ENCODE measurements at places on chromosomes 7 and 10.

- DNase-seq = no peak
Measured at GRCh38 chr7:146683439-146683838, 566.8 kb downstream of the CNTNAP2 start.

DNA sequence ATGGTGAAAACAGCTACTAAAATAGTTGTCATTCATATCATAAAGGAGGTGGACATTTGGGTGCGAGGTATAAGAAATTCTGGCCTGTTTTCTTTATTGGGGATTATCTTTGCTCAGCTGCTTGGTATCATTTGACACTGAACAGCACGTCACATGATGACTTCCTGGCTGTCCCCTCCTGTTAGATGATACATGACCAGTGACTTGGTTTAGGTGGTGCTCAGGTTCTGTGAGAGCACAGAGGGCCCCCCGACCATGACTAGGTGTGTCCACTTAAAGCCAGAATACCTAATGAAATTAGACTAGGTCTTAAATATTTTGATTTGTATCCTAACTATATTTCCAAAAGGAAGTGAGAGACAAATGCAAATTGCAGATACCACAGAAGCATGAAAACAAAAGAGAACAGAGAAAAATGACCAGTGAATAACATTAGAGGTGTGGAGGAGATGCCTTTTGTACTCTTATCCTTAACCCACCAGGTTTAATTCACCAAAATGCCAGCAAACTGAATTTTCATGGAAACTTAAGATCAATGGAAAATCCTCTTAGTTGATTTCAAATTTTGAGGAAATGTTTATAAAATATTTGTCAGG lies 50.6 kb upstream of the GJD4 start:
- DNase-seq = no peak

DNA sequence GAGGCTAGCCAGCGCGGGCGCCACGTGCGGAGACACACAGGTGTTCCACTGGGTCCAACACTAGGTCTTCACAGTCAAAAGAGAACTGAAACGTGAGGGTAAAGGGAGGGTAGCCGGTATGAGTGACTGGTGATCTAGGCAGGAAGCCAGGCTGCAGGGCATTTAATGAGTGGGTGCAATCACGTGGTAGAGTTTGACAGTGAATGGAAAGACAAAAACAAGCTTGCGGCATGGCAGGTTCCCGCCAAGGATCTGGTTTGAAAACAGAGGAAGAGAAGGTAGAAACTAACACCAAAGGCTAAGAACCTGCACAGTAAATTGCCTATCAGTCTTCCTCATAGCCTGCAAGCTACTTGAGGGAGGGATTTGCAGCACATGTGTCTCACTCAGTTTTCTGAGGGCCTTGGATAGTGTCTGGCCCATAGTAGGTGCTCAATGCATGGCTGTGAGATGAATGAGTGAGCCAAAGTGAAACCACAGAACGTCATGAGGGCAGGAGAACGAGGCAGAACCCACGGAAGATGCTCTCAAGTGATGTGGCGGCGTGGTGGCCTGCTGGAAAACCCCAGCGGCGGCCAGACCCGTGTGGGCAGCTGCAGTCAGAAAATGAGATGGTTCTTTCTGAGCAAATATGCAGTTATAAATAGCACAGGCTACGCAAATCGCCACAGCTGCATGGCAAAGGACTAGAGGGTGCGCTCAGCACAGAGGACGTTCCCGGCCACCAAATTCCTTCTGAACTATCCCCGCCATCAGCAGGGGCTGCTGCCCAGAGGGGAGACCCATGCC lies 183.6 kb upstream of the NFE2L3 start:
- DNase-seq = no peak

DNA sequence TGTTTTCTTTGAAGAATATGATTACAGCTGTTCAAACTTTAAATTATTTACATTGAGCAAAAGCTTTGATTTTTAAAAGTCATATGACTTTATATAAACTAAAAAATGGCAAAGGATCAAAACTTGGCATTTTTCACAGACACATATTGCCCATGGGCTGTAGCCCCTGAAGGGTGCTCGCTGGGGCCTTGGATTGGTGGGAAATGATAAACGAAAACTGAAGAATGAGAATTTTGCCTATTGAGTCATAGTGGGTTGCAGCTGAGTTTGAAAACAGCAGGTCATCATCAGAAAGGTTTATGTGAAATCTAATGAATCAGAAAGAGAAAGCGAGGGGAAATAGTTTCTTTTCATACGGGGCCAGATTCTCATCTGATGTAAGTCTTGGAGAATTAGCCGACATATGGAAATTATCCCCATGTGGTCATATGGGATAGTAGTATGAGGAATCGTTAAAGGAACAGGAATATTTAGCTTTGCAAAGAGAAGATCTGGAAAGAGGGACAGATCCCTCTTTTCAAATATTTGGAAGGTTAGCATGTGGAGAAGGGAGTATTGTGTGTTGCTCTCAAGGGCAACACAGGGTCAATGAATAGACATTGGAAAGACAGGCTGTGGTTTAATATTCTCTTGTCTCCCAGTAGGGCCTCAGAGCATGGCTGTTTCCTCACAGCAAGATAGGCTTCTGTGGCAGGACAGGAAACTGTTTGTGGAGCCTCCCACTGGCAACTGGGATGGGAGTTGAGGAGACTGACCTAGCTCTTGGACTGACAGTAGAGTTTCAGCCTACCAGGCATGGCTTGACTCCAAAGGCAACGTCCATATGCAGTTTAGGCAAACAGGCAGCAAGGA lies 119.0 kb downstream of the FZD1 start:
- DNase-seq = no peak

DNA sequence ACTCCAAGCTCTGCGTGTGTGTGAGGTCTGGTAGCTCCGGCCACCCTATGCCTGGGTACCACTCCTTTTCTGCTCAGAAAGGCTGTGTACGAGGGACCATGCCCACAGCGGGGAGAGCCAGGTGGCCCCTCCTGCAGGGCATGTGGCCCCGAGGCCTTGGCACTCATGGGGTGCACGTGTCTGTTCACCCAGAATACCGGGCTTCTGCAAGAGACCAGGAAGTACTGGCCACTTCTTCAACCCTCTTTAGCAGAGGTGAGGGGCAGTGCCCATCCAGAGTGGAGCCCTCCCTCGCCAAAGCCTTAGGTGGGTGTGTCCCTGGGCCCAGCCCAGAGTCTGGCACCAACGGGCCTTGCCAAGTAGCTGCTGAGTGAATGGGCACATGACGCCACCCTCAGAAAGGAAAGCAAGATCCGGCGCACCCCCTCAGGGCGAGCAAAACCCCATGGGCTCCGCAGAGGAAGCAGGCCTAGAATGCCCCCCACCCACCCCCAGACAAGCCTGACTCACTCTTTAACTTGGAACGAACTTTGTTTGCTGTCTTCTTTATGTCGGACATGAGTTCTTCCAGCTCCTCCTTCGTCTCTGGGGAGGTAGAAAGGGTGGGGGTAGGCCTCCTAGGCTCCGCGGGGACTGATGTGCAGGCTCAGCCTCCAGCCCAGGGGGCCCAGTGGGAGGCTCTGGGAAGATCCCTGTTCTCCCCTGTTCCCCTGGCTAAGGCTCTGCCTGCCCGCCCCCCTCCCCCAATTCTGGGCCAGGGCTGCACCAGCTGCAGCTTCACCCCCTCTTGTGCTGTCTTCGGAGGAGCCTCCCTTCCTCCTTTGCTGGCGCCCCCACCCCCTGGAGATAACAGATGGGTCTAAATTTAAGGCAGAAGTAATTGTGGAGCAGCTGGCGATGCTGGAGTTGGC lies 14.6 kb downstream of the STX1A start:
- DNase-seq = peak; percentile 79

GRCh38 chr10:73916761-73917470 lies 6.0 kb downstream of the PLAU start:
- no peak for DNase-seq
